Activated CD4-positive, alpha-beta T cell treated with anti-CD3 and anti-CD28 coated beads, Interleukin-2, amount 50 U/mL, for 24 hours (primary cell): ENCODE measurements at places on chromosomes 6 and 20.

DNA sequence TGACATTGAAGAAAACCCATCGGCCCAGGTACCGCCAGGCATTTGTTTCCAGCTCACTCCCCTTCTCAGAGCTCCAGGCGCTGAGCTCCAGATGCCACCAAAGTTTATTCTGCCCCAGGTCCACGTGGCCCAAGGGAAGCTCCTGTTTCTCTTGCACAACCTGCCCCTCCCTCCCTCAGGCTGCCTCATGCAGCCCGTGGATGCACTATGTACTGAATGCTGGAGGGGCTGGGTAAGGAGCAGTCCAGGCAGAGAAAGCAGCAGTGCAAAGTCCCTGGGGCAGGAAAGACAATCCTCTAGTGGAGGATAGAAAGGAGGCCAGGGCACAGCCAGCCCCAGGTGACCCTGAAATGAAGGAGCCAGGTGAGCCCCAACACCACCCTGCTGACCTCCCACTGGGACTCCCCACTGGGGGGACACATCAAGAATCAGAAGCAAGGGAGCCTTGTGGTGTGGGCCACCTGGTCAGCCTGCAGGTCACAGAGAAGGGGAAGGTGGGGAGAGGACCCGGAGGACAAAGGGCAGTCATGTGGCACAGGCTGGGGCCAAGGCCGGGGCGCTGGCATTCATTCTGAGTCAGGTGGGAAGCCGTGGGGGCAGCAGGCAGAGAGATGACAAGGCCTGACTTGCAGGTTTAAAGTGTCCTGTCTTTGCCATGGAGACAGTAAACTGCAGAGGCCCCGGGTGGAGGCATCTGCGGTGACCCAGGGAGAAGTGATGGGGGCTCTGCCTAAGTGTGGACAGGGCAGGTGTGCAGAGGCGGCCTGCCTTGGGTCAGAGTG is 230.1 kb downstream of the PREX1 start:
- no peak for DNase-seq

DNA sequence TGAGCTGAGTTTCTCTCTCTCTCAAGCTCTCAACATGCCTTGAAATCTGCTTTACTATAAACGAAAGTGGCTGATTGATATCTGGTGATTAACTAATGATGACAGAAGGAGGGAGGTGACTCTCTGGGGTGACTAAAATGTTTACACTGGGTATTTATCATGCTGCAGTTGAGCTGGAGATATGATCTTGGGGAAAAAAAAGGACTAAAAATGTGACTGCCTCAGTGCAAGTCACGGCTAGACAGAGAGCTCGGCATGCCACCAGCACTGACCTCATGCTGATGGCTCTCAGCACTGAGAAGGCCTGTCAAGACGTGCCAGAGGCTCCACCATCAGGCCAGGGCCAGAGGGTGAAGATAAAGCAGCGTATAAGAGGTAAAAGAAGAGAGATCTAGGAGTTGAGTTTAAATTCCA is 103.1 kb upstream of the SPACA1 start:
- DNase-seq = no peak

DNA sequence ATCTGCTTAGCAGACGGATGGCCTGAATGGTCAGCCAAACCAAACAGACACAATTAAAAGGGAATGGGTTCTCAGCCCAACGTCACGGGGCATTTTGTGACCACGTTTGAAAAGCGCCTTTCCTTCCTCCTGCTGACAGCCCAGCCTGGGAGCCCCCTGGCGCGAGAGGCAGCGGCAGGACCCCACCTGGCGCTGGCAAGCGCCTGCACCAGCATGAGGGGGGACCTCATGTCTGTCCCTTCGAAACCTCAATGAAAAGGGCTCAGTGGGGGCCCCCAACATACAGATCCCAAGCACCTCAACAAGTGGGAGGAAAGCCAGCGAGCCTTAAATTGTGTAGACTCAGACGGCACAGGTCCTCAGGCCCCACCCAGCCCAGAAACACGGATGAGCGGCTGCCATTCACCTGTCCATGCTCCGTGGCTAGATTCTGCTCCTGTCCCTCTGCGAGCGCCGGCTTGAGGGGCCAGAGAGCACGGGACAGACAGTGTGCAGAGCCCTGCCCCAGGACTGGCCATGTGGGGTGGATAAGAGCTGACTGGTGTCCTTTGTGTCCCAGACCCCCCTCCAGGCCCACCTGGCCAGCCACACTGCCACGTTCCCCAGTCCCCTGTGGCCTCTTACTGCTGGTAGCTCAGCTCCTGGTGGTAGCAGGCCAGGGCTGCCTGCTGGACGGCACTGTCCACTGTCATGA is 87.6 kb downstream of the NINL start:
- DNase-seq = no peak

- DNase-seq = no peak
Measured at GRCh38 chr6:95248499-95248898, 328.8 kb upstream of the MANEA start.

DNA sequence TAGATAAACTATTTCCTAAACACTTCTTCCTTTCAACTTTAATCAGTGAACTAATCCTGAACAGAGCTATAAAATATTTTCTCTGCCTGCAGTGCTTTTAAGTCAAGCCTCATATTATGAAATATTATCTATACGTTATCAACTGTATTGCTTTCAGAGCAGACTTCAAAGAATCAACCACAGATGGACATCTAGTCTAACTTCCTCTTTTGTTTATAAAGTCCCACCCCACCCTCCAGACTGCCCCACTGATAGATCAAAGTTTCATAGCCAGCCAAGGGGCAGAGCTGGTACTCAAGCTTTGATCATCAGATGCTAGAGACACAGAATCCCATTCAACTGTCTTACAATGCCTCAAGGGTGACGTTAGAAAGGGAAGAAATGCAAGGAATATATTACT is 308.3 kb downstream of the LAMA2 start:
- no peak for DNase-seq

DNA sequence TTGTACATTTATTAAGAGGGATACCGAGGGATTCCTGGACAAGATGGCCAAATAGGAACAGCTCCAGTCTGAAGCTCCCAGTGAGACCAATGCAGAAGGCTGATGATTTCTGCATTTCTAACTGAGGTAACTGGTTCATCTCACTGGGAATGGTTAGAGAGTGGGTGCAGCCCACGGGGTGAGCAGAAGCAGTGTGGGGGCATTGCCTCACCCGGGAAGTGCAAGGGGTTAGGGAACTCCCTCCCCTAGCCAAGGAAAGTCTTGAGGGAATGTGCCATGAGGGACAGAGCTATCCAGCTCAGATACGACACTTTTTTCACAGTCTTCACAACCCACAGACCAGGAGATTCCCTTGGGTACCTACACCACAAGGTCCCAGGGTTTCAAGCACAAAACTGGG is 10.7 kb upstream of the TAAR2 start:
- no peak for DNase-seq

- no peak for DNase-seq
Measured at GRCh38 chr6:131136021-131136786, 937 bp downstream of the AKAP7 start.

- no peak for DNase-seq
Measured at GRCh38 chr6:157046776-157047175, 269.6 kb downstream of the ARID1B start.

DNA sequence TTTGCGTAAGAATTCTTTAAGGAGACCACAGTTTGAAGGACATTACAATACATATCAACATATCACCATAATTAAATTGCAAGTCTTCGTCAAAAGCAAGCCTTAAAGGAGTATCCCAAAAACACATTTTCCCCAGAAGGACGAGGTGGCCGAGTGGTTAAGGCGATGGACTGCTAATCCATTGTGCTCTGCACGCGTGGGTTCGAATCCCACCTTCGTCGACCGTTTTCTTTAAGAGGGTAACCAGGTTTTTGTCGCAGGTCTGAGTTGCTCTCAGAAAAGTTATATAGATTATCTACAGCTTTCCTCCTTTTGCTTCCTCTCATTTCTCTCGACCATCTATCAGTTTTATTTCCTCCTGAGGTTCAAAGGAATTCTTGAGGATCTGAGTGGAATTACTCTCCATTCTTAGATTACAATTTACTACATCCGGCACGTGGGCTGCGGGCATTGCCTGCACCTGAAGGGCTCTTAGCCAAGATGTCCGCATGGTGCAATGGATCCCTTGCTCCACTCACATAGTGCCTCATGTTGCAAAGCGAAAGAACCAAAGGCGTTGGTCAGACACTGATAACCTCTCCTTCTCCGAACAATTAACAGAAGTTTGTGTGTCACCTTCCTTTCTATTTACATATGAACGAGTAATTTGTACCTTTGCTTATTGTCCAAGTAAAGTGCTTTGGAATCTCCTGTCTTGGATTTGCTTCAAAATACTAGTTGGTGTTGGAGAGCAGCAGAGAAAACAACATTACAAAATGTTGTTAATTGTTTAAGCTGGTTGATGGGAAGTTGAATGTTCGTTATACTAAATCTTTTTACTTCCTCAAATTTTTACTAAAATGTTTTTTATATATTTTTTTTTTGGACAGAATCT is 14.0 kb downstream of the POM121L2 start:
- DNase-seq = no peak

DNA sequence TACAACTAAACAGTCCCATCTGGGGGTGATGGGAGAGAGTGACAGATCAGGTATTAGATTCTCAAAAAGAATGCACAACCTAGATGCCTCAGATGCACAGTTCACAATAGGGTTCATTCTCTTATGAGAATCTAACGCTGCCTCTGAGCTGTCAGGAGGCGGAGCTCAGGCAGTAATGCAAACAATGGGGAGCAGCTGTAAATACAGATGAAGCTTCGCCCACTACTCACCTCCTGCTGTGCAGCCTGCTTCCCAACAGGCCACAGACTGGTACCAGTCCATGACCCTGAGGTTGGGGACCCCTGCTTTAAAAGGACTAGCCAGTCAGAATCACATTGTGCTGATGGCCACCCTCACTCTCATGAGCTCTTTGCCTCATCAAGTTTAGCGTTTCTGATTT is 247.0 kb upstream of the KCNQ5 start:
- no peak for DNase-seq

DNA sequence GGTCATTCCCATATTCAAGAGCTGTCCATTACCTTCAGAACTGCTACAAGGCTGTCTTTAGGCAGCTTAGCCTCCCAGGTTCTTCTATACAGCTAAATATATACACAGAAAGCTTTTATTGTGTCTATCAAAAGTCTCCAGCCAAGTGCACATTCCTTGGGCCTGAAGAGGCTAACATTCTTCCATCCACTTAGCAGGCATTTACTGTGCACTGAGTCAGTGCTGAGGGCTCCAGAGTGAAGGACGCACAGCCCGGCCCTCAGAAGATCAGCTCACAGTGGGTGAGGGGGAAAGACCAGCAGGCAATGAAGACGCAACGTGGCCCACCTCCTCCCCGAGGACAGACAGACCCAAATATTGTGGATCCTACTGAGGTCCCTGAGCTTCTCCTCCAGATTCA is 569.9 kb downstream of the CDH26 start:
- DNase-seq = no peak

DNA sequence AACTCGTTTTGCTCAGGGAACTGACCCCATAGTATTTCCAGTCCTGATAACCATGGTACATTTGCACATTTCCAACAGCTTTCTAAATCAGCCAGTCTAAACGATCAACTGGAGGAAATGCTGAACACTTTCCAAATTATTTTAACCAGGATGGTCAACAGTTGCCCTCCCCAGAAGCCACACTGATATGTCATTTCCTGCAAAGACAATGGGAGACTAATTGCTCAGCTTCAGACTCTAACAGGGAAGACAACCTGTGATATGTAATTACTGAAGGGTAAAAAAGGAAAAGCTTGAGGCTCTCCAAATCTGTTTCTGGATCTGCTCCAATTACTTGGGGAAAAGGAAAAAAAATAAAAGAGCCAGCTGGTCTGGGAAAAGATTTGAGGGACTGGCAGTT is 88.8 kb downstream of the FYN start:
- no peak for DNase-seq

GRCh38 chr6:131290955-131291354 is 155.7 kb downstream of the AKAP7 start:
- no peak for DNase-seq

- DNase-seq = no peak
Measured at GRCh38 chr20:20076297-20077065, 24.1 kb downstream of the CFAP61 start.

DNA sequence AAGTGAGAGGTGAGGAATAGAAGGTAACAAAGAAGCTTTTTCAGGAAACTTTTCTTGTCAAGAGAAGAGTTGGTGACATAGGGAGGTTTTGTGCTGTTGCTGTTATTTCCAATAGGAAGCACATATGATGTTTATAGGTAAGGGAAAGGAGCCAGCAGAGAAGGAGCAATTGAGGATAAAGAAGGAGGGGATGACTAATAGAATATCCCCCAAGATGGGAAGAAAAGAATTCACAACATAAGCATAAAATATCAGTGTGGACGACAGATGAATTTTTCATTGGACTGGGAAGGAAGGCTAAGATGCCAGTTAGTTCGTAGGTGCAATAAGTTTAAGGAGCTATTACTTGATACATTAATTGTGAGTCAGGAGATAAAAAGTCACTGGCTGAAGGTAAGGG is 8.5 kb upstream of the BEND6 start:
- DNase-seq = no peak

- DNase-seq = no peak
Measured at GRCh38 chr6:115873901-115874300, 186.8 kb downstream of the FRK start.
